ENCODE measurements at places on chromosomes 11 and 22. TPM values are rescaled to one million over a fixed set of nuclear protein-coding genes. Genes with fewer than 3 reads are reported as not detected.

GRCh38 chr22:33299245-33299956 is 241.2 kb upstream of the SYN3 start:
- DNase-seq = no peak

DNA sequence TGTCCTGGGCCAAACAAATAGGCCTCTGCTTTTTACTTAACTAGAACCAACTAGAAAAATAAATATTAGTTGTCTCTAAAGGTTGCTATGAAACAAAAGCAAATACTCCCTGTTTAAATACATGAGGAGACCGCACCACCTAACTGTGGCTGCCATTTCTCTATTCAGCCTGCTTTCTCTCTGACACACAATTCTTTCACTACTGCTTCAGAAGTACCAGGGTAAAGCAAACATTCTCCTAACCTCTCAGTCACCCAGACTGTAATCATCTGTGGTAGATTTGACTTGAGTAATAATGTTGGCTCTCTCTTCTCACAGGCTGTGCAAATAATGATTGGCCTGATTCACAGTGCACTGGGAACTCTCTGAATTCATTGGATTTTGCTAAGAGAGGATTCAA is 41.0 kb upstream of the MS4A8 start:
- DNase-seq = no peak

DNA sequence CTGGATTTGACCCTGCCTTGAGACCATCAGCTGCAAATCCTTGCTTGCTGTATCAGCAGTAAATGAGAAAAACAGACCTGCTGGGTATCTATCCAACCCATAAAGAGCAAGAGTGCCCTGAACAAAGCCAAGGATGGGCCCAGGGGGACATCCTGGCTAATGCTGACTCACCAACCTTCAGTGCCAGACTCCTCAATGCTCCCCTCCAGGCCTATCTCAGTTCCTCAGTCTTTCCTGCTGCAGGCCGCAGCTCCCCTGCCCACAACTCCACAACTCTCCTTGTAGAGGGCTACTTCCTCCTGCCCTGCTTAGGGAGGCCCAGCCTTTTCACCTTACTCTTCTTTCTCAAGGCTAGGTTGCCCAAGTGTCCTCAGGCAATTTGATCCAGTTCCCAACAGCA is 2.6 kb downstream of the LAMTOR1 start:
- no peak for DNase-seq

DNA sequence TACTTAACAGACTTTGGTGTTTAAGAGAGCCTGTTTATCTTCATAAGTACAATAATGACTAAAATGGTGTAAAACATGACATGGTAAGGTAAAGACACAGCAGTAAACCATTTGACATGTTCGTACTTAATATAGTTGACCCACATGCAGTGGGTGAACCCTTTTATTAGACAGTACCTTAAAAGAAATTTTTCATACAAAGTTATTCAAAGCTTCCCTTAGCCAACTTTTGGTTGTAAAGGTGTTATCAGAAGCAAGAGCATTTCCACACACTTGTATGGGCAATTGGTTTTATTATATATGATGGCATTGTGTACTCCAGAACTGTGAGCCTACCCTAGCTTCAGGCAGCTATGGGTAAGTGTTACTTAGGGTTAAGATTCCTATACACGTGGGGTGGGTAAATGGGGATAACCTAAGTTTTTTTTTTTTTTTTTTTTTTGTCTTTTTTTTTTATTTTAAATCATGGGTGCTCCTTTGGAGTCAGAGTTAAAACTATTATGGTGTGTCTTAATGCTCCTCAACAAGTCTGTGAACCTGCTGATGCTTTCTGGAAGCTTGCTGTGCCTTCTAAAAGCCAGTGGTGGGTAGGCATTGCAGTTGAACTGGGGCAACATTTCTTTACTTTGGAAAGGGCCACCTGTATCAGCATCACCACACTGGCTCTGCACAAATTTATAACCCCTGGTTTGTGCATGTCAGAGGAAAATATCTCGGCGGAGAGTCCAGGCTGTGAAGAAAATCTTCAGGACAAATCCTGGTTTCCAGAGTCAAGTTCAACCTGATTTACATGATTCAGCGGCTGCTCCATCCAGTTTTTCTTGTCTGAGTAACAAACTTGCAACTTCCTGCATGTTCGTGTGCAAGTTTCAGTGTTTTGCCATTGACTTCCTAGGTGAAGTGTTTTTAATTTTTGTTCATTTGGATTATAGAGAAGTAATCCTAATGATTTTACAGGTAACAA is 3.3 kb downstream of the PCF11 start:
- DNase-seq = no peak

DNA sequence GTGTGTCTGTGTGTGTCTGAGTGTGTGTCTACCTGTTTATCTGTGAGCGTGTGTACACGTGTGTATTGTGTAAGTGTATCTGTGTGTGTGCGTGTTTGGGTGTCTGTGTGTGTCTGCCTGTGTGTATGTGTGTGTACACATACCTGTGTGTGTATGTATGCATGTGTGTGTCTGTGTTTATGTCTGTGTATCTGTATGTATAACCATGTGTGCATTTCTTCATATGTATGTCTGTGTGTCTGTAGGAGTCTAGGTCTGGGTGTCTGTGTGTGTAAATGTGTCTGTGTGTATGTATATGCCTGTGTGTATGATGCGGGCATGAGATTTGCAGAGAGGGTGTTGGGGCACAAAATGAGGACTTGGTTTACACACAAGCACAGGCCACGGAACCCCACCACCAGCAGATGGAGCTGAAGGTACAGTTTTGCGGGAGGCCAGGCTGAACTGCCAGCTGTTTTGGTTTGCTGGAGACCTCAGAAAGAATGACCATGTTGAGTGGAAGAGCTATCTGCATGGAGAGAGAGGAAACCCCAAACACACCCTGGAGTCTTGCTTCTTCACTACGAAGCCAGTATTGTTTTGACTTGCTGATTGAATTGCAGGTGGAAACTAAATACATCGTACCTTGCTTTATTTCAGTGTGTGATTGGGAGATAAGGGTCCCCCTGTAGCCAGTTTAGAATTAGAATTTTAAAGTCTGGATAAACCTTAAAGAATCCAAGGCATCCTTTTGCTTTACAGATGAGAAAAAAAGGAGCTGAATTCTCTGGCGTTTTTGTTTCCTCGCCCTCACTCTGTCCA is 497.2 kb downstream of the NTM start:
- DNase-seq = peak; percentile 19

DNA sequence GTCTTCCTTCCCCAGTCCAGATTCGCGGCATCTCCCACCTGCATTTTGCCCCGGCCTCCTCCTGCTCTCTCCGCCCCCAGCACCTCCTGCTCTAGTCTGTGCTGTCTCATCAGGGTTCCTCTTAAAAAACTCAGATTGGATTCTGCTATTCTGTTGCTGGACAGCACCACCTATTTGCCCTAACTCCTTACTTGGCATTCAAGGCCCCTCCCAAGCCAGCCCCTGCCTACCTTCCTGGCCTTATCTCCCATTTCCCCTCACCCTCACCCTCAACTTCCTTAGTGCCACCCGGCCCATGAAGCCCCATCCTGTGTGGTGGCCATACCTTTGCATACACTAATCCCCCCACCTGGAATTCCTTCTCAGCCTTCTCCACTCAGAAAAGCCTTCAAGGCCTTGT is 59.9 kb upstream of the PRDM11 start:
- no peak for DNase-seq

DNA sequence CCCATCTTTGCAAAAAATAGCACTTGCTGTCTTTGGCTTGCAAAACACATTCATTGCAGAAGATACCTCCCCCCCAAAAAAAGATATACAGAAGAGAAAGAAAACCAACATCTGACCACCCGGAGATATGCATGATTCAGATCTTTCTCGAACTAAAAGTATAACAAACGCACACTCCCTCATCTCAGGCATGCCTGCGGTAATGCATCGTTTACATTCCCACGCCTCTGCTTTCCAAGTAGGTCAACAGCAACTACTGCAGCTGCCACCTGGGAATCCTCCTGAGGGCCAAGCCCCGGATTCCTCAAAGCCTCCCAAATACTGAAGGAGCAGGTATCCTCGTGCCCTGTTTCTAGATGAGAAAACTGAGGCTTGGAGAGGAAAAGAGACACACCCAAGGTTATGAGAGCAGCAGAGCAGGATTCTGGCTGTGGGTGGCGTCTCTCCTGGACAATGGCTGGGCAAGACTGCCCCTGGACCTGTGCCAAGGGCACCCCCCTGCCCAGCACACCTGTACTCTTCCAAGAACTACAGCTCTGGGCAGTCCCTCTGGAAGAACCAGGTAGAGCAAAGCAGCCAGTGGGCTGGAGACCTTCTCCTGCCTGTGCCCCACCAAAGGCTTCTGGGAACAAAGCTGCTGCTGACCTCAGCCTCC is 38.1 kb downstream of the NUP50 start:
- no peak for DNase-seq

DNA sequence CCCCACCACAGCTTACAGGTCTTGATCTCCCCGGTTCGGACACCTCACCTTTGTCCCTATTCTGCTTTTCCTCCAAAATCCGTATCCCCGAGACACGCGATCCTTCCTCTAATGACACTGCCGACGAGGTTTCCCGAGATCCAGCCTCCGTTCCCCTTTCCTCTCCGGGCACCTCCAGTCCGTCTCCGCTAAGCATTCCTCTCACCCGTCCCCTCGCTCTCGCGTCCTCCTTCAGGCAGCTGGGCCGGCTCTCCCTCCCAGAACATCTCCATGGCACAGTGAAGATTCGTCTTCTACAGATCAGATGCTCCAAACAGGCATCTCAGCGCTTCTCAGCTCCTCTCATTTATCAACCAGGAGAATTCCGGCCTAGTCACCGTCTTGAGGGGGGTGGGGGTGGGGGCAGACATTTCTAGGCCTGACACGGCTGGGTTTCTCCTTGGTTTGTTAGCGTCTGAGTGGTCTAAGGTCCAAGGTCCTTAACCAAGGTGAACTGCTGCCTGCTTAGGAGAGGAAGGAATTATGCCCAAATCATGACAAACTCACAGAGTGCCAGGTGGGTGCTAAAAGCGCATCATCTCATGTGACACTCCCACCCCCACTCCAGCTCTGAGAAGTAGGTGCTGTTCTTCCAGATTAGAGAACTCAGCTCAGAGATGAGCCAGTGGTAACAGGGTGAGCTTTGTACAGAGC is at the start of gene SPTBN2:
Gene SPTBN2, minus strand, starts transcription at position 524 of the 693 bp plus-strand sequence. CDS start 7,976 bp downstream, outside the sequence.
- no peak for DNase-seq

- DNase-seq = no peak
Observed at GRCh38 chr11:196786-197731, 4.2 kb downstream of the SCGB1C1 start.

DNA sequence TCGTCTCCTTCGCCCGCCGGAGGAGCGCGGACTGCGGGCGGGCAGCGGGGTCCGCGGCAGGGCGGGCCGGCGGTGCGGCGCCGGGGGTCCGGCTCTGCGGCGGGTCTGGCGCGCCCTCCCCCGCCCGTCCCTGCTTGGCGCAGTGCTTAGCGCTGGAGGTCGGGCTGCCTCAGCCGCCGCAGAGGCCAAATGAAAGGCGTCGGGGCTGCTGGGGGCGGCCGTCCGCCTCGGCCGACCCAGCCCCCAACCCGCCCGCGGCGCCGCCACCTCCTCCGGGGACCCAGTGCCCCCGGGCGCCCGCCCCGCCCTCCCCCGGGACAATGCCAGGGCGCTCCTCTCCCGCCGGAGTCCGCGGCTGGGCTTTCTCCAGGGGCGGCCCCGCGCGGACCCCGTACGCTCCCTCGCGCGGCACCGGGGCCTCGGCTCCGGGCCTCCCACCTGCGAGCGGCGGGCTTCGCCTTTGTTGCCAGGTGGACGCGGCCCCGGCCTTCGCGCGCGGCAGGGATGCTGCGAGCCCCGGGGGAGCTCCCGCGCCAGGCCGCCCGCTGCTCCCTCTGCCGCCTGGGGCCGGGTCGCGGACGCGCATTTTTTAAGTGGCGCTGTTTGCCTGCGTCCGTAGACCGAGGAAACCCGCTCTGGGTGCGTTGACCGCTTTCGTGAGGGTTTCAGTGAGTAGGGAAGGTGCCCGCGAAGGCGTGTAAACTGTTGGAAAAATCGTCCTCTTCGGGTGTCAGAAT is 583 bp downstream of the APLP2 start:
- DNase-seq = peak; percentile 26

Gene SART1
- 44.9 TPM for total RNA-seq

Gene PGGHG
- total RNA-seq = 7.9 TPM

Gene HPX
- total RNA-seq = 0.29 TPM

Gene CFAP68
- 0.29 TPM for total RNA-seq

Gene C2CD3
- total RNA-seq = 23.4 TPM

Gene CHRM4
- total RNA-seq = not detected

Gene SOX6
- total RNA-seq = 20.5 TPM

Gene MS4A7
- total RNA-seq = 19.3 TPM

Gene FGF3
- not detected for total RNA-seq

Gene SMTNL1
- total RNA-seq = not detected
